Activated T-cell treated with anti-CD3 and anti-CD28 coated beads, Interleukin-2, amount 50 U/mL, for 48 hours (primary cell): ENCODE measurements at places on chromosomes 3 and 15.

GRCh38 chr3:94627689-94628088 is 564.8 kb downstream of the NSUN3 start:
- DNase-seq = no peak

DNA sequence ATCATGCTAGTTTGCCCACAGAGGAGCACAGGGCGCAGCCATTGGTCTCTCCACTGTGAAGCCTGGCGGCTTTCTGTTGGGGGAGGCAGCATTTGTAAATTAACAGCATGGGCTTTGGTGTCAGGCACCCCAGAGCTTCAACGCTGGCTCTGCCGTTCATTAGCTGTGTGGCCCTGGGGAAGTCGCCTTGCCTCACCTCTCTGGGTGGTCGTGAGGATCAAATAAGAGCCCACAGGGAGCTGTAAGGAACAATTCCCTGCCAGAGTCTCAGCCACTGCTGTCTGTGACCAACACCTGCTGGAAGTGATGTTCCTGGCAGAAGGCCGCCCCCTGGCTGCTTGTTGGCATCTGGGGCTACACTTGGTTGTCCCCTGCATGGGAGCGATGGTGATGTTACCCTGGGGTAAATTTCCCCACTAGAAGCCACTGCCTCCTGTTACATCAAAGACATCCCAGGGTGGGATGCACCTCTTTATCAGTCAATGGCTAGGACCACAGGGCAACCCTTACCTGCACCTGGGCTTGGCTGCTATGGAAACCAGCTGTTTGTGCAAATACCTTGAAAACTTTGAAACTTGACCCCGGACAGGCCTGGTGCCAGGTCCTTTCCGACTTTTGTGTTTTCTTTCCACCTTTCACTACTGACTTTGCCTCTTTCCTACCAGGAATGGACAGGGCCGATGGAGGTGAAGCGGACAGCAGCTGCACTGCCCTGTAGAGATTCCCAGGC is 36.9 kb downstream of the DNASE1L3 start:
- DNase-seq = peak; percentile 57

DNA sequence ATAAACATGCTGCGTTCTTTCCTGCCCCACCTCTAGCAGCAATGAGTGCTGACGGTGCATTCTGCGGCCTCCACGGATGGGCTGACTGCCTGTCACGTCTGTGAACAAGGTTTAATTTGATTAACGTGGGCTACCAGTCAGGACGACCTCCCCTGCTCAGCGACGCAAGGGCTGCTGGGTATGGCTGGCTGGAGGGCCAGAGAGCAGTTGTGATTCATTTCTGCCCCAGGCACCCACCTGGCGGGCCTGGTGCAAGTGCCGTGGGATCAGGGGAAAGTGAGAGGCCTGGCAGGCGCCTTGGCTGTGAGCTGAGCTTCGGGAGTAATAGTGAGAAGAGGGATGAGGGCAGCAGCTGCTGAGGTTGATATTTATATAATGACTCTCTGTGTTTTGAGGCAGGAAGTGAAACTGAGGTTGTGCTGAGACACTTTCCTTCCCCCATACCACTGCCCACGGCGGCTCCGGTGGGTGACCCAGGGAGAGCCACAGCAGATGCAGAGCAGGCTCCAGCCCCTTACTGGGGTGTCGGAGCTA is 190.4 kb upstream of the BCL6 start:
- DNase-seq = peak; percentile 75

GRCh38 chr3:187296911-187297310 is 5.4 kb upstream of the MASP1 start:
- no peak for DNase-seq

GRCh38 chr3:79767905-79768267 is at the start of gene ROBO1:
ROBO1 (minus strand) TSS chr3:79767998.
- no peak for DNase-seq

DNA sequence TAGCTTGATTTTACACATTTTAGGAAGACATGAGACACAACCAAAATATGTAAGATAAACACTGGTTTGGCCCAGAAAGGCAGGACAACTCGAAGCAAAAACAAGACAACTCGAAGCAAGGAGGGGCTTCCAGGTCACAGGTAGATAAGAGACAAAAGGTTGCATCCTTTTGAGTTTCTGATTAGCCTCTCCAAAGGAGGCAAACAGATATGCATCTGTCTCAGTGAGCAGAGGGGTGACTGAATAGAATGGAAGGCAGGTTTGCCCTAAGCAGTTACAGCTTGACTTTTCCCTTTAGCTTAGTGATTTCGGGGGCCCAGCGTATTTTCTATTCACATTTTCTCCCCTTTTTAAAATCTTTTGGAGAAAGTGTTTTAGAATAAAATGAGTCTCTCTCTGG is 74.7 kb downstream of the GLDN start:
- DNase-seq = no peak

DNA sequence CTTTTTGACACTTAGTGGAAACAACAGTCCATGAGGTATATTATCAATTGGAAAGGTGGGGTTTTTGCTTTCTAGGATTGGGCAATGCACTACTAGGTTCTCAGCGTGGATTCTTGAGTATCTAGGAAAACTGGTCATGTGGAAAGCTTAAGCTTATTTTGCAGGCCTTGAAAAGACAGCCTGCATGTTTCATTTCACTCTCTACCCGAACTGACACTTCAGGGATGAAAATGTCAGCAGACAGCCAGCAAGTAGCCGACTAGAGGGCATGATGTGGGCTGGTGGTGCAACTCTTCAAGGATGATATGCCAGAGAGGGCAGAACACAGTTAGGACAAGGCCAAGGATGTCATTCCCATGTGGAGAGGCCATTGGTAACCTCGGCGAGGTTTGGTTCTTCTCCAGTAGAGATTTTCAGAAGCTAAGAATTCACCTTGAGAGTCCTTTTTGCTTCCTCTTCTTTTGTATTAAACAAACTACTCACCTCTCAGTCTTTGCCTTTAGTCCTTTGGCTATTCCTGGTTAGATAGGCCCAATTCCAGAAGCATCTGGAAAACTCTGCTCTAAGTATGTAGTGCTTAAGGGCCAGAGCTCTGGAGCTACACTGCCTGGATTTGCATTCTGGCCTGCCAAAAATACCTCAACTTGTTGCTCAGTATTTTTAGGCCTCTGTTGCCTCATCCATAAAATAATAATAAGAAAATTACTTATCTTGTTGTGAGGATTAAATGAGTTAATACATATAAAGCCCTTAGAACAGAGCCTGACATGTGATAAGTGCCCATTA is 17.9 kb downstream of the LPP start:
- DNase-seq = no peak

- DNase-seq = no peak
Observed at GRCh38 chr15:29693225-29693624, 129.0 kb downstream of the TJP1 start.

DNA sequence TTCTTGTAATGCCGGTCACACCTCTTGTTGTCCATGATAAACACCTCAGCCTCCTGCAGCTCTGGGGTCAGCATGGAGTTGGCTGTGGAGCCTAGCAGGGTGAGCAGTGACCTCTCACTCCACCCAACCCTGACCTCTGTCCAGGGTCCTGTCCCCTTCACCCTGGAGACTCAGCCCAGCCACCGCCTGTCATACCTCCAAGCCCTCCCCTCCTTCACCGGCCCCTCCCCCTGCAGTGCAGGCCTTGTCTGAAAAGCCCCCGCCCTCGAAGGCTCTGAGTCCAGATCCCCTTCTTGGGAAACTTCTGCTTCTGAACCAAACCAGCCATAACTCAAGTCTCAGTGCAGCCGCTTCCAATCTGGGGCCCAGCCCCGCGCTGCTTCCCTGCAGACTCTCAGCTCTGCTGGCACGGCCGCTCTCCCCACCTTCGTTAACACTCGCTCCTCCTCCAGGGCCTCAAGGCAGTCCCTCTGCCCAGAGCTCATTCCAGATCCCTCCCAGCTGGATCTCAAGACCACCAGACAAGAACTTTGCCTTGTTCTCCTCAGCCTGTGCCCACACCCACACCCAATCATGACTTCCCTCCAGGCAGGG is 25.4 kb upstream of the PRSS50 start:
- no peak for DNase-seq

- DNase-seq = no peak
Observed at GRCh38 chr3:161231861-161232260, 10.8 kb downstream of the NMD3 start.

DNA sequence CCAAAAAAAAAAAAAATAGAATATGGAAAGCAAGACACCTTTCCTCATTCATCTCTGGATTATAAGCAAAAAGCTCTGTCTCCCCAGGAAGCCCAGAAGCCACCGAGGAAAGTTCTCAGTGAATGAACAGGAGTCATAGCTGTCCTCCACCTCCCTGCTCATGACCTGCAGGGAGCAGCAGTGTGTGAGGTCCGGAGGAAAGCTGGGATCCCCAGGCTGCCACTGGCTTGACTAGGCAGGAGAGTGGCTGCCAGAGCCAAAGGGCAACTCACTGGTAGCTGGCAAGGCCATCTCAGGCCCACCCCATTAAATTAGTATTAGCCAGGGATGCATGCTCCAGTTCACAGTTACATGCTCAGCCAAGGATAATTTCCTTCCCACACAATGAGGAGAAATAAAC is 191.6 kb upstream of the STT3B start:
- DNase-seq = no peak

DNA sequence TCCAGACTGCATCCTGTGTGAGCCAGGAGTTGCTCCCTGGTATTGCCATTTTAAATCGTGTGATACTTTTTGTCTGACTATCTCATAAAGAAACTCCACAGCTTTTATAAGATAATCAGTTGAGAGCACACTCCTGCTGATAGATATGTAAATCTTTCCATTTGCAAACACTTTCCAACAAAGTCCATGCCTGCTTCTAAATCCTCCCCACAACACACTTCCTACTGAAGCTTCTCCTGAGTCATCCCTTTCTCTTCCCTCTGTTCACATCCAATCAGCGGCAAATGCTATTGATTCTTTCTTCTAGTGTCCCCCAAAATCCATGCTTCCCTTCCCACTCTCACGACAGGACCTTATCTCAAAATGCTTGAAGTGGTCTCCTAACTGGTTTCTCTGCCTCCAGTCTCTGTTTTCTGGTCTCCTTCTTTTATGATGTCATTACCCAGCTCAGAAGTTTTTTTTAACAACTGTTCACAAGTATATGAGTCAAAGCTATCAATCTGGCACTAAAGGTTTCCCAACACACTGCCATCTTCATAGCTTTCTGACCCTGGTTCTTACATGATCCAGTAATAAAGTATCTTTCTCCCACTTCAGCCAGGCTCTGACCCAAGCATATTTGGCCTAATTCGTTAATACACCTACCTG is 4.5 kb upstream of the WWTR1 start:
- no peak for DNase-seq
